IPS-NIHi11 (cell line): ENCODE measurements at places on chromosomes 1 and 21.

DNA sequence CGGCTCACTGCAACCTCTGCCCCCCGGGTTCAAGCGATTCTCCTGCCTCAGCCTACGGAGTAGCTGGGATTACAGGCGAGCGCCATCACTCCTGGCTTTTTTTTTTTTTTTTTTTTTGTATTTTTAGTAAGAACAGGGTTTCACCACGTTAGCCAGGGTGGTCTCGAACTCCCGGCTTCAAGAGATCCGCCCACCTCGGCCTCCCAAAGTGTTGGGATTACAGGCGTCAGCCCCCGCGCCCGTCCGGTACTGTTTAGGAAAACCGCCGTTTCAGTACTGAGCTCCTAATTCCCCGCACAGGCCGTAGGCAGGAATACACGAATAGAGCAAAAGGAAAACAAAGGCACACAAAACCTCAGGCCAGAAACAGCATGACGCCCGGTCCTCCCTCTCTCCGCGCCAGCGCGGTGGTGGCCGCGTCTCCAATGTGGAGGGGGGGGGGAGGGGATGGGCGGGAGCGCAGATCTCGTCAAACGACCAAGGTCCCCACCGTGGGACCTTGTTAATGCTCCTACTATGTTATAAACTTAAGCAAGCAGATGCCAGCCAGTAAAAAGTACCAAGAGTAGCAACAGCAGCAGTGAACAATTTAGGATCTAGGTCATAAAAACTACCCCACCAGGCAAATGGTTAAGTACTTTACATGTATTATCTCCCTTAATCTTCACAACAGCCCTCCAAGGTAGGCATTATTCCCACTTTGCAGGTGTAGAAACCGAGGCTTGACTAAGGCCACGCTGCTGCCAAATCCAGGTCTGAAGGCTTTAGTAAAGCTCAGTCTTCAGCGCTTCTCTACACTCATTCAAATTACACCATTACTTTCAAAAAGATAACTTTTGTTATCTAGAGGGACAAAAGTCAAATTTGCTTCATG is 648 bp upstream of the ADAR start:
- DNase-seq: peak; percentile 61

DNA sequence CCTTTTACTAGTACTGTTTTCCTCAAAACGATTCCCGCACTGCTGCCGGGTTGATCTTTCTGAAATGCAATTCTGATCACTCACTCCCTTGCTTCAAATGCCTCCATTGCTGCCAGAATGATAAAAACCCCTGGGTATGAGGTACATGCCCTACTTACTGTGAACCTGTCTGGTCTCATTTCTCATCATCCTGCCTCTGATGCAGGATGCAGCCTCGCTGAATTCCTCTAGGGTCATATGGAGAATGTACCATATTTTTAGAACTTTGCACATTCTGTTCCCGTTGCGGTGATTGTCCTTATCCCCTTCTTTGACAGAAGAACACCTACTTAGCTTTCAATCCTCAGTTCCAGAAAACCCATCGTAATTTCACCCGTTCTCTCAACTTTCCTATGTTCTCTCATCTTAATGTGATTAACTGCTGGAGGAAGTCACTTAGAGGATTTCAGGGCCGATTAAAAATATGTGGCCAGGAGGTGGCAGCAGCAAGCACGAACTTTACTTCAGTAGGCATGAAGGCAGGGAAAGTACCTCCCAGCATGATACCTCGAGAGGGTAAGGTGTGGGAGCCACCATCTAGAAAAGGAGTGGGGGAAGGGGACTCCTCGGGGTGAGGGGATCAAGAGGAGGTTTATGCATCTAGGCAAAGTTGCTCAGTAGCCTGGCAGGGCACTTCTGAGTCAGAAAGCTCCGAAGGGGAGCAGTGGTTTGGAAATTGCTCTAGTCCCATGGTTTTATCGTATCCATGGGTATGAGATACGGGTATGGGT is 361.5 kb upstream of the ZP4 start:
- peak; percentile 64 for DNase-seq

DNA sequence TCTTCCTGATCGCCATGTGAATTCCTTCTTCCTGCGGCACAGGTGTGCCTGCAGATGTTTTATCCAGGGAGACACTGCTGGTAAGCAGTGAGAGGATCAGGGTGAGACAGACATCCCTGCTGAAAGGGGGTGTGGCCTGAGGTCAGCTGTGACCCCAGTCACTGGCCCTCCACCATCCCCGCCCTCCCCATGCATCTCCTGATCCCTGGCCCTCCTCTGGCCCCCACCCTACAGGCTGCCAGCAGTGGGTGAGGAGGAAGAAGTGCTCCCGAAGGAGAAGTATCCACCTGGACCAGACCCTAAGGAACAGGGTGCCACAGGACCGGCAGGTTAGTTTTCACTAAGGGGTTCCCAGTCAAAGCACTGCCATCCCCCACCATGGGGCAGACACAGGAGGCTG is 85.3 kb downstream of the GLIS1 start:
- DNase-seq: no peak

DNA sequence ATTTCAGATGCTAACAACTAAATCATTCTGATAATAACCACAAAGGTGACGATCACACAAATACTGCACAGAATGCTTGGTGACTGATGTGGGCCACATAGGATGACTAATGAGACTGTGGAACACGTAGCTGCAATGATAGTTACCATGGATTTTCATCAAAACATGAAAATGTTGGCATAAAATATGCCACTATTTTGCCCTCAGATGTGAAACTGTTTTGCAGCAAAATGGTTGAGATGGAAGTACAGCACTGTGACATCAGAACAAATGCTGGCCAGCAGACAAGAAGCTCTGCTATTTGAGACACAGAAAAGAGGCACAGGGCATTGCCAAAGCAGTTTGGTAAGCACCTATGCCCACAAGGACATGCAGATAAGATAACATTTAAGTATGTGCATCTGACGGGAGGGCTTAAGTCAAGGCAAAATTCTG is 83.8 kb downstream of the NIBAN1 start:
- no peak for DNase-seq

DNA sequence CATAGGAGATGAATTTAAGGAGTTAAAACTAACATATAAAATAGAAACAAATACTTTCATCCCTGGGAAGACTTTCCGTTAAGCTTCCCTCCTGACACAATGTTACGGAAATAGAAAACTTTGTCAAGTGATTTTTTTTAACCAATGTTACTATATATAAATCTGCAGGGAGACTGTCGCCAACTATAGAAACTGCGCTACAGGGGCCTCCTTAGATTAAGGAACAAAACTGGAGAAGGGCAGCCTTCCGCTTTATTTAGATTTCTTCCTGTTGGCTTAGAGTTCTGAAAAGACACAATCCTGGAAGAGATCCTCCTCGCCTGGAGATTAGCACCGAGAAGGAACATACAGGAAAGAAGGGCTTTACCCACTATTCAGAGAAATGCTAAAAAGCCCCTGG is 1.5 kb downstream of the MGST3 start:
- no peak for DNase-seq
